ENCODE measurements at places on chromosomes 2 and 18.
A peak's percentile ranks its signal among the peaks of the same experiment; 100 is the strongest.

DNA sequence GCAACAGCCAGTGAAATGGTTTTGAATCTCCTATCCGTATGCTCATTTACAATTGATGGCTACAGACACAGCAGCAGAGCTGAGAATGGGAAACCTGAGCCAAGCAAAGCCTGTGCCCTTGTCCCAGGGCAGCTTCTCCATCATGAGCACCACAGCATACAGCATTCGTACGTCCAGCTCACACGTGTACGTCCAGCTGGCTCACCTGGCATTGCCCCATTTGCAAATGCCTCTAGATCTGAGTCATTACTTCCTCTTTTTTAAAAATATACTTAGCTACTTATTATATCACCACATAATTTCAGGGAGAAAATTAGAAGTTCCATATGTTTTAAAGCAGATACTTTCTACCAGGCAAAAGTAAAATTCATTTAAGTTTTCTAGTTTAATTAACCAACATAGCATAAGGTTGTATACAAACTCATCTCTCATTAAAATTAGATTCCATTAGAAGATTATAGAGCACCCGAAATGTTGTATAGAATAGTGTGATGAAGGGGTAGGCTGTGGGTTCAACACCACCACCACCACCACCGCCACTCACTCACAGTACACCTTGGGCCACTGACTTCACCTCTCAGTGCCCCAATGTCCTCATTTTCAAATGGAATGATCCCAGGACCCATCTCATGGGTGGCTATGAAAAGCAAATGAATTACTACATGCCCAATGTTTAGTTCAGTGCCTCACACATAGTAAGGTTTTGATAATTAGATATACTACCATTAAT, 31.4 kb upstream of the TMEM177 start:
- DNase-seq = peak; percentile 16

DNA sequence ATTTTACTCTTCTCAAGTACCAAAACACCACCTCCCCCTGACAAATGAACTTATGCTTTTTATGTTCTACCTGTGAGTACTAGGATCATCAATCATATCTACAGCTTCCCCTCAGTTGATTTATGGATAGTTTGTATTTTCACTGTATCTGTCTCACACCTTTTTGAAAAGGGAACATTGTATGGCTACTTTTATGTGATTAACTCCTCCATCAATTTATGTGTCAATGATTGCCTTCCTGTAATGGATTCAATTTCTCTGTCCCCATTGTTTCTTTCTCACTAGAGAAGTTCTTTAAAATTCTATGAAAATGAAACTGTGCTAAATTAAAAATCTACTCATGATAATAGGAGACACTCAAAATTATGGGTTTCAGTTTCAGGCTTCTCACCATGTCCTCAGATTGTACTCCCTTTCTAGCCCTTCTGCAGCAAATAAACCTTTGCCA, 935.0 kb downstream of the TRIB2 start:
- no peak for DNase-seq

GRCh38 chr2:95273566-95274290, 521 bp upstream of the PROM2 start:
- DNase-seq = no peak

DNA sequence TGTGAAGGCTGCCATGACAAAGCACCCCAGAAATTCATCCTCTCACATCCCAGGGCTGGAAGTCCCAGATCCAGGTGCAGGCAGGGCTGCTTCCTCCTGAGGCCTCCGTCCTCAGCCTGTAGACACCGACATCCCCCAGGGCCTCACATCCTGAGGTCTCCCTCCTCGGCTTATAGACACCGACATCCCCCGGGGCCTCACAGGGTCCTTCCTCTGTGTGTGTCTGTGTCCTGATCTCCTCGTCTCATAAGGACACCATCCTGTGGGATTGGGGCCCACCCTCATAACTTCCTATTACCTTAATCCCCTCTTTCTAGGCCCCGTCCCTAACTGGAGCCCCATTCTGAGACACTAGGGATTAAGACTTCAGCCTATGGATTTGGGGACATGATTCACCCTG, 92.0 kb upstream of the SNTG2 start:
- no peak for DNase-seq

- no peak for DNase-seq
Measured at GRCh38 chr2:231102772-231103171, 22.1 kb downstream of the HTR2B start.

GRCh38 chr2:230899786-230900185, 25.3 kb downstream of the GPR55 start:
- no peak for DNase-seq

DNA sequence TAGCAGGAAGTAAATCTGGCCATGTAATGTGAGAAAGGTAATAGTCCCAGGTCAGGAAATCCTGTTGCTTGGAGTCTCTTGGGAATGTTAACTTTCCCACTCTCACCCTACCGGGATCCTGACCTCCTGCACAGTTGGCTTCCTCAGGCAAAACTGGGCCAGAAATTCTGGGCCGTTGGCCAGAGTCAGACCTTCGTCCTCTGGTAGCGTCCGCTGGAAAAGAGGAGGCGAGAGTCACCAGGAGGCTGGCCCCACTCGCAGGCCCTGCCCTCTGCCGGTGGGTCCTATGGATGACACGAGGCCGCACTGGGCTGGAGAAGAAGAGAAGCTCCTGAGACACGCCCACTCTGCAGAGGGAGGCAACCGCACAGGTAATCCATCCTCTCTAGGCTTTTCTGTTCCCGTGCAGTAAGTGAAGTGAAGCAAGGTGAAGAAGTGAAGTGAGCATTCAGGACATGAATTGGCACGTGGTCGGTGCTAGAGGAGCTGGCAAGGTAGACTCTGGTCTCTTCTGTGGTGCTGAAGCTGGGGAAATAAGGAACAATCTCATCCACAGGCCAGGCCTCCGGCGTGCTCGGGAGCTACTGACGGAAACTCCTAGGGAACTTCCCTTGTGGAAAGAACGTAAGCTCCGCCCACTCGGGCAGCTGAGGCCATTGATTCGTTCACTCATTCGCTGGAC, 182.7 kb upstream of the GLI2 start:
- peak; percentile 47 for DNase-seq

GRCh38 chr18:65057439-65058083, 693.3 kb upstream of the CDH7 start:
- DNase-seq = no peak

- DNase-seq = no peak
Measured at GRCh38 chr2:170464268-170464667, 250.9 kb upstream of the SP5 start.

- no peak for DNase-seq
Measured at GRCh38 chr2:11579867-11580659, 46.2 kb downstream of the GREB1 start.

- peak; percentile 89 for DNase-seq
Measured at GRCh38 chr18:28112056-28112470, 64.9 kb downstream of the CDH2 start.

DNA sequence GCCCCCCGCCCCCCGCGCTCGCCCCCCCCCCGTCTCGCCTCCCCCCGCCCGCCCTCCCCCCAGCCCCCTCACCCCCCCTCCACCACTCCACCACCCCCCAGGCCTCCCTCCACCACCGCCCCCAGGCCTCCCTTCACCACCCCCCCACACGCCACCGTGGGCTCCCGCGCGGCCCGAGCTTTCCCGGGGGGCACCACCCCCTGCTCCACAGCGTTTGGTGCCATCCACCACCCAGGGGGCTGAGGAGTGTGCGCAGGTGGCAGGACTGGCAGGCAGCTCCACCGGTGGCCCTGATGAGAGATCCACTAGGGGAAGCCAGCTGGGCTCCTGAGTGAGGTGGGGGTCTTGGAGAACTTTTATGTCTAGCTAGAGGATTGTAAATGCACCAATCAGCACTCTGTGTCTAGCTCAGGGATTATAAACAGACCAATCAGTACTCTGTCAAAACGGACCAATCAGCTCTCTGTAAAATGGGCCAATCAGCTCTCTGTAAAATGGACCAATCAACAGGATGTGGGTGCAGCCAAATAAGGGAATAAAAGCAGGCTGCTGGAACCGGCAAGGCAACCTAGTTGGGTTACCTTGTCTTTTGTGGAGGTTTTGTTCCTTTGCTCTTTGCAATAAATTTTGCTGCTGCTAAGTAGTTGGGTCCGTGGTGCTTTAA, 43.0 kb upstream of the ITSN2 start:
- DNase-seq = no peak

DNA sequence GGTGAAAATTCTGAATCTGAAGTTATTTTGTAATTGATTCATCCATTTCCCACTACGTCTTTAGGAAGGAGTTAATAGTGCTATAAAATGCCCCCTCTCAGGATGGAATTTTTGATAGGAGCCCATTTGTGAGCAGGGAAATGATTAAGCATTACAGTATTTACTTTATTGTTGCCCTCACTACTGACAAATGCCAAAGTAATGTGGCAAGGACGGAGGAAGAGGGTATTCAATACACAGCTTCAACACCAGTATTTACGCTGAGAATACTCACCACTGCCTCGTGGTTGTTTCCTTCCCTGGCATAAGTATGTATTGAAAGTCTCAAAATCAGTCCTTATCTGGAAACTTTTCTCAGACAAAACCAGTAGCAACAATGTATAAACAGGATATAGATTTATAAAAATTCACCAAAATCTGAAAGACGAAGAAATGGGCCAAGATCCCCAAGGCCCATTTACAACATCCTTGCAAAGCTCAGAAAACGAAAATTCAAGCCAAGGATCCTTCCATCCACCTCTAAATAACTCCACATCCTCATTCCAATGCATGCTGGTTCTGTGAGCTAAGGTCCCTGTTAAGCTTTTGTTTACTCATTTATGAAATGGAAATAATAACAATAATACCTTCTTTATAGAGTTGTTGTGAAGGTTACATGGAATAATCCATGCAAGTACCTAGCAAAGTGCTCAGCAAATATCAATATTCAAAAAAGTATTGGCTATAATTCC, 29.3 kb downstream of the FEZ2 start:
- peak; percentile 44 for DNase-seq

DNA sequence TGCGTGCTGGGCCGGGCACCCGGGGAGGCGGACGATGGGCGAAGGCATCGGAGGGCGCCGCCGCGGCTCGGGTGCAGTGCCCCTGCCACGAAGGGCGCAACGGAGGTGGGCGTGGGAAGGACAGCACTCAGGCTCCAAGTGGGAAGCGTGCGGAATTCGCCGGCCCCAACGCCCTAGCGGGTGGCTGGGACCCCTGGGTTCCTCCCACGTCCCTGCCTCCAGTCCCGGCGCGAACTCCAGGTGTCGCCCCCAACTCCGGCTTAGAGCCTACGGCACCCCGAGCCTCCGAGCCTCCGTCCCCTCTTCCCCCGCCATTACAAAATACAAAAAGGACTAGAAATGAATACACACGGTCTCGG, 1.3 kb downstream of the CYP27C1 start:
- no peak for DNase-seq

- DNase-seq = peak; percentile 64
Measured at GRCh38 chr2:164599954-164600589, 21.2 kb downstream of the GRB14 start.

- no peak for DNase-seq
Measured at GRCh38 chr2:107801498-107801897, 25.2 kb upstream of the RGPD4 start.

GRCh38 chr2:40218679-40219078, 233.2 kb downstream of the SLC8A1 start:
- DNase-seq = peak; percentile 42

- DNase-seq = no peak
Measured at GRCh38 chr2:201072201-201072530, 365 bp downstream of the NDUFB3 start.

DNA sequence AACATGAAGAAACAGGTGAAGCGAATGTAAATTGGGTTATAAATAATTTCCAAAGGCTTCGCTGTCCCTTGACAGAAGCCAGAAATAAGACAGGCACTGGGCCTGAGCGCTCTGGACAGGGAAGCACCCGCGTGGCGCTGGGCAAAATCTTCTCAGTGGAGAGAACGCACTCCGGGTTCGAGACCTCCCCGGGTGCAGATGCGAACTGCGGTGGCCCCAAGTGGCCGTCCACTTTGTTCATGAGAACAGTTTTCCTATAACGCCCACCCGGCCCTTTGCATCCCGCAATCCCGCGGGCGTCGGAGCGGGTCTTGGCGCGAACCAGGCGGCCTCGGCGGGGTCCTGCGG, 651 bp upstream of the DPYSL5 start:
- DNase-seq = no peak

DNA sequence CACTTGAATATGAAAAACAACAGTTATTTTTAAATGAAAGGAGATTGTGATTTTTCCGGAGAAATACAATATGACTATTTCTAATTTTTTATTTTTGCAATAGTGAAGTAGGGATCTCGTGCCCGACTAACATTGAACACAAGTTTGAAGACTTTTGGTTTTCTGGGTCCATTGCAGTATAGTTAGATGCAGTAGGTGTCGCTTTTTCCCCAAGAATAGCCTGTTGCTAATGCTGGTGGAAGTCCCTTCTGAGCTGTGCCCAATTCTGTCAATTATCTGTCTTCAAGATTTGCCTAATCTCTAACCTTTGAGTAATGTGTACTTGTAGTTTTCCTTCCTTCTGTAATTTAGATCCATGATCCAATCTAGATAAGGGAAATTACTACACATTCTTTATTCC, 36.5 kb downstream of the SEMA4F start:
- DNase-seq = peak; percentile 64

DNA sequence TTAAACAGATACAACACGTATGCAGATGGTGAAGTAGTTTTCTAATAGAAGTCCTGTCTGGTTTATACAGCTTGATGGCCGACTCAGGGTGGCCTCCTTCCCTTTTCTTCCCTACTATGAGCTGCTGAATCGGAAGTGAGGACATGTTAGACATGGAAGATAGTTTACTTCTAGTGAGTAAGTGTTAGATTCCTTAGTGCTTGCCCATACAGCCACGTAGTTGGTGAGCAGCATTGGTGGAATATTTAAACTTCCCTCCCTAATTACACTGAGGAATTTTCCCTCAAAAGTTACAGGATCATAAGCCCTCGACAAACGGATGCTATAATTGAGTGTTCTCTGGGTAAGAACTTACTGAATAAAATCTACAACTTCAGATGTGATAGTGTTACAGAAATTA, 52.1 kb downstream of the RHBDD1 start:
- peak; percentile 81 for DNase-seq

DNA sequence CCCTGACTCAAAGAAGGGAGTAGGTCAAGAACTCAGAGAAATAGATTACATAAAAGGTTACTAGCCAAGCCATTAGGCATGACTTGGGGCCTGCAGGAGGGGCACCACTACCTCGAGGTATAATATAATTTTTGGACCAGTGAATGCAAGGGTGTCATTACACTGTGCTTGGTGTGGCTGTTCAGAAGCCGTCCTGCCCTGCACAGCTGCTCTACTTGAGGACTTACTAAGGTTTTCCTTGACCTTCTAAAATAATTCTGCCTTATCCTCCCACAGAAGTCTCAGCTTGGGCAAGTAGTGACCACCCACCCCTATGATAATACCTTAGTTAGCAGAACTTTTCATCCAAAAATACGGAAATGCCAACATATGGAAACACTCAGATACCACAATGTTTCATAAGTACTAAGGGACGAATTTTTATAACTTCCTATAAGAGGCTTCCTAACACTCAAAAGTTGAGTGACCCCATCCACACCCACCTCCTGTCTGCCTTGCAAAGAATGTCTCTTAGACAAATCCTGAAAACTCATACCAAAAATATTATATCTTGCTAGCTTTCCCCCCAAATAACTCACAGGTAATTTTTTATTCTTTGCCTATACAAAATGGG, 17.7 kb upstream of the ATG16L1 start:
- no peak for DNase-seq

- no peak for DNase-seq
Measured at GRCh38 chr18:67041334-67041733, 437.4 kb upstream of the CDH19 start.

Measured in fibroblast of upper back skin (primary cell).